ENCODE measurements at places on chromosomes 11 and 22.

DNA sequence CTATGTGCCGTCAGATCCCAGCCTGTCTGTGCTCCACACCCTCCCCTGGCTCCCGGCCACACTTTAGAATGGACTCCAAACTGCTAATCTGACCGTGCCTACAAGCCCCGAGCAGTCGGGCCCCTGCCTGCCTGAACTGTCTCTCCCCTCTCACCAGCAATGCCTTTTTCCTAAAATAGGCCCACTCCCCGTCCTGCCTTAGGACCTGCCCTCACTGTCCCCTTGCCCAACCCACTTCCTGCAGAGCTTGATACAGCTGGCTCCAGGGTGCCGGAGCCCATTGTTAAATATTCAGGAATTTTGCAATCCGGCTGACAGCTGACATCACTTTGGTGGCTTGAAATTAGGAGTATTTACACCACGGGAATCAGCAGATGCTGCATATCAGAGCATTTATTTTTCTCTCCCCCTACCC is 21.4 kb downstream of the MN1 start:
- DNase-seq, result no peak

- no peak for DNase-seq
Observed at GRCh38 chr22:49193901-49194465, 633.7 kb downstream of the BRD1 start.

DNA sequence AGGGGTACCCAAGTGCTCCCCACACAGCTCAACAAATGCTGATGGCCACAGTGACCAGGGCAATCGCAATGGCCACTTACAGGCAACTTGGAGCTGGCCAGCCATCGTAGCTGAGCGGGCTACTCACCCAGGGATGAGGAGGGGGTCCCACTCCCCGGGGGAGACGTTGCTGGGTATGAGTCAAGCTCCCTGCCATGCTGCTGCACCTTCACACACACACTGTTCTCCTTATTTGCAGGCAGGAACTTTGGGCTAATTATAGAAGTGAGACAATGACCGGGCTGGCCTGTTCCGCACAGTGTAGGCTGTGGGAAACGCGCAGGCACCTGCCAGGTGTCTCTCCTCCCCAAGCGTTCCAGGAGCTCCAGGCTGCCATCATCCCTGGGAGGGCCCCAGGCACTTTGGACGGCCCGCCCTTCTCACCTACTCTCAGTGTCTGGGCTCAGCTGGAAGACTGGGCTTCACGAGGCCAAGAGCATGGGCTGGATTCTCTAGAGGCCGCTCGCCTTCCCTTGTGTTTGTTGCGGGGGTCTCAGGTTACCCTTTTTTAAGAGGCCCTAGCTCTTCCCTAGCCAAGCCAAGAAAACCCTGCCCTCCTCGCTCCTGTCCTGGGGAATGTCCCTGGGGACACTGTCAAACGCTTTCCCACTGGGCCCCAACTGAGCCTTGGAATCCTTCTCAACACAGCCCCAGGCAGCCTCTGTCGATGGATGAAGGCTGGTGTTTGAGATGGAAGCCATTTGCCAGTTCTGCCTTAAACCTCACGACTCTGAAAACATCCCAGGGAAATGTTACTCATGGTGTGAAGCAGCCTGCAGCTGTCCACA is 73.0 kb downstream of the RTL6 start:
- DNase-seq, result no peak

DNA sequence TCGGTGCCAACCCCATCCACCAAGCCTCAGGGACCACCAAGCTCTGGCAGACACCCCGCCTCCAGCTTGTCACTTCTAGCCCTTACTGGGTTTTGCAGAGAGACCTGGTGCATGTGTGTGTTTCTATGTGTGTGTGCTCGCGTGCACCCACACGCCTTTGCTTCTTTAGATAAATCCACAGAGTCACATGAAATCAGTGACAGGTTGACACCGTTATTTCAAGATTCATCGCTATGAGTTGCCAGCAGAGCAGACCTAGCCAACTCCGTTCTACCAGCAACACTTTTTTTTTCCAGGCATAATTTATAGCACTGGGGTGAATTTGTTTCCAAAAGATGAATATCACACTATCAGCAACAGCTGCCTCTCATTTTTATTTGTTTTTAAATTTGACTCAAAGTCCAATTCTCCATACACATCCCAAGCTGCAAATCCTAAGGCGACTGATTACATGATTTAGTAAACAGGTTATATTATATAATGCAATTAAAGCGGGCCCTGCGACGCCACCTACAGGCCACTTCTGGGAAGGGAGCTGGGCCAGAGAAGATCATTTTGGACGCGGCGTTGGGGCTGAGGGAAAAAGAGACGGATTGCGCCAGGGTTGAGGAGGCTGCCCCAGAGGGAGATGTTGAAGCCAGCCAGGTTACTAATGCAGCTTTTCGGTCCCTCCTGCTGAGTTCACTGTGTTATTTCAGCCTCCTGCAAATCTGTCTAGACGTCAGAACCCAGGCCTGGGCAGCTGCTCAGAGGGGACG is 150.5 kb downstream of the FEZ1 start:
- no peak for DNase-seq

Measured in type B pancreatic cell (in vitro differentiated cells).